ENCODE measurements at places on chromosomes 5 and 9.

- no peak for DNase-seq
Observed at GRCh38 chr9:2622461-2623287, 1.1 kb downstream of the VLDLR start.

GRCh38 chr5:126363658-126364057 lies 59.6 kb upstream of the GRAMD2B start:
- DNase-seq: peak; percentile 57

GRCh38 chr5:172782169-172783039 lies 11.4 kb upstream of the DUSP1 start:
- peak; percentile 81 for DNase-seq

- no peak for DNase-seq
Observed at GRCh38 chr5:66573733-66574132, 22.5 kb upstream of the MAST4 start.

DNA sequence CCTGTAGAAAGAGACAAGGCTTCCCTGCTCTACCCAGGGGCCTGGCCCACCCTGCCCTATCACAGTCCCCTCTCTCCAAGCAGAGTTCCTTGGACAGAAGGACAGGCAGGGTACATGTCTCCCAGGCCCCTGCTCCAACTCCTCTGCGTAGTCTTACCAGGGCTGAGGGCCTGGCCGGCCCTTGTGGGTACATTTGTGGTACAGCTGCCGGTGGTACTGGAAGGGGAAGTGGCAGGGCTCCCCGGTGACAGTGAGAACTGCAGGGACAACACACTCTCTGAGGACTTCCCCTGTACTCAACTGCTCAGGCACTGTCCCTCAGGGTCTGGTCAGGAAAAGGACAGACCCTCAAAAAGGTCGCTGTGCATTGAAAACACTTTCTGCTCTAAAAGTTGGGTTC lies 3.6 kb downstream of the F12 start:
- no peak for DNase-seq

- DNase-seq: no peak
Observed at GRCh38 chr5:127951791-127952190, 131.8 kb upstream of the SLC12A2 start.

GRCh38 chr5:175542232-175542965 lies 64.0 kb downstream of the SFXN1 start:
- DNase-seq: no peak

GRCh38 chr5:127418974-127419682 lies 98.3 kb upstream of the PRRC1 start:
- DNase-seq: no peak

- DNase-seq: no peak
Observed at GRCh38 chr9:134130503-134131375, 5.1 kb upstream of the WDR5 start.

DNA sequence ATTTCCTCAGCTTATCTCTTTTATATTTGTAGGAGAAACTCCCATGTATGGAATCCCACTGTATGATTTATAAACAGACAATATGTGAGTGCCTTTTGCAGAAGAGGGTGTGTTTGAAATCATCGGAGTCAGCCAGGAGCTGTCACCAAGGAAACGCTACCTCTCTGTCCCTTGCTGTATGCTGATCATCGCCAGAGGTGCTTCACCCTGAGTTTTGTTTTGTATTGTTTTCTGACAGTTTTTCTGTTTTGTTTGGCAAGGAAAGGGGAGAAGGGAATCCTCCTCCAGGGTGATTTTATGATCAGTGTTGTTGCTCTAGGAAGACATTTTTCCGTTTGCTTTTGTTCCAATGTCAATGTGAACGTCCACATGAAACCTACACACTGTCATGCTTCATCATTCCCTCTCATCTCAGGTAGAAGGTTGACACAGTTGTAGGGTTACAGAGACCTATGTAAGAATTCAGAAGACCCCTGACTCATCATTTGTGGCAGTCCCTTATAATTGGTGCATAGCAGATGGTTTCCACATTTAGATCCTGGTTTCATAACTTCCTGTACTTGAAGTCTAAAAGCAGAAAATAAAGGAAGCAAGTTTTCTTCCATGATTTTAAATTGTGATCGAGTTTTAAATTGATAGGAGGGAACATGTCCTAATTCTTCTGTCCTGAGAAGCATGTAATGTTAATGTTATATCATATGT lies 18.0 kb upstream of the CTSL start:
- DNase-seq: no peak

- DNase-seq: no peak
Observed at GRCh38 chr9:134463280-134463679, 137.0 kb downstream of the RXRA start.

DNA sequence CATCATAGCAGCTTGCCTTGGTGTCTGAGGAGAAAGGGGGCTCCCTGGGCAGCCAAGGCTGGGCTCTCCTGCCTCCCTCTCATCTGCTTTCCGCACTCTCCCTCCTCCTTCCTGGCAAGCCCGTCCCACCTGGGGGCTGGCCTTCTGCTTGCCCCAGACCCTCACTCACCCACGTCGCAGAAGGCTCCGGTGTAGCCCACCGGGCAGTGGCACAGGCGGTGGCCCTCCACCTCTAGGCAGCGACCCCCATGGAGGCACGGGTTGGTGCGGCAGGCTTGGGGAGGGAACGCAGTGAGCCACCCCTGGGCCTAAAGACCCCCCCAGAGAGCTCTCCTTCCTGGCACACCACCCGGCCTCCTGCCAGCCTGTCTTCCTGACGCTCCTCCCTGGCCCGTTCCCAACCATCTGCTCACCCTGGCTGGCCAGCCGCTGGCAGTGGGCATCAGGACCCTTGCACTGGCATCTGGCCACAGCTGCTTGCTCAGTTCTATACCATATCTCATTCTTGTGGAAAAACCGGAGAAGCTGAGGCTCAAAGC lies 4.2 kb upstream of the PFN3 start:
- DNase-seq: no peak

- peak; percentile 74 for DNase-seq
Observed at GRCh38 chr5:173123416-173123815, 20.9 kb upstream of the BNIP1 start.

Measured in fibroblast of mammary gland (primary cell).